ENCODE measurements at places on chromosomes 2 and 18. TPM values are rescaled to one million over a fixed set of nuclear protein-coding genes. Genes with fewer than 3 reads are reported as not detected.

CPS1 gene
- 6.6 TPM for total RNA-seq

TTC21B gene
- 68.3 TPM for total RNA-seq

CNDP1 gene
- 0.16 TPM for total RNA-seq

G6PC2 gene
- not detected for total RNA-seq

DSG4 gene
- total RNA-seq, result not detected

ITM2C gene
- 112 TPM for total RNA-seq

KIF3C gene
- total RNA-seq, result 94.2 TPM

TUBA4B gene
- total RNA-seq, result not detected

DNA sequence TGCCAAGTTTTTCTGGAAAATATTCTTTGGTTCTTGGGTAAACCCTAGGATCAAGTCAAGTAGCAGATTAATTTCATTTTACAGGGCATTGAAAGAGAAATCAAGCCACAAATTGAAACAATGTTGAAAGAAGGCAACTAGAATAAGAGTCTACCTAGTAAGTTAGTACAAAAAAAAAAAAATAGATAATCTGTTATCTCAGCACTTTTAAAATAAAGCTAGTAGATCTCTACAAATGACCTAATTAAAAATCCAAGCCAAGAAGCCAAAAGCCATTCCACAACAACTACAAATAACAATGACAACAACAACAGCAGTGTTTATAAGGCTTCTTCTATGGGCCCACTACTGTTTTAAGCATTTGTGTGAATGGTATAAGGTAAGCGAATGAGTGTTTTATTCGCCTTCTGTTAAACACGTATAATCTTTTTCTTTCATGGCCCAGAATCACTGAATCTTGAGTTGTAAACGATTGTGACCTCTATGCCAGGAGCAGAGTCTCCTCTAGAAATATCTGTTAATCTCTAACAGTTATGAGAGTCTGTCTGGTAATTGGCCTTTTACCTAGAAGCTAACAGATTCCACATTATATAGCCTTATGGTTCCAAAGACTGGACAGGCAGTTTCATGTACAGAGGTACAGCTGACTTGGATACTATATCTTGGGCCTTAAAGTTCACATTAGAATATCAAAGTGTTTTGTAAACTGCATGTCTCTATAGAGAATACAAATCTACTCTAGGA, 28.6 kb upstream of the CUL3 start:
- DNase-seq, result no peak

GRCh38 chr2:69652206-69652605, 8.7 kb upstream of the AAK1 start:
- DNase-seq, result no peak

DNA sequence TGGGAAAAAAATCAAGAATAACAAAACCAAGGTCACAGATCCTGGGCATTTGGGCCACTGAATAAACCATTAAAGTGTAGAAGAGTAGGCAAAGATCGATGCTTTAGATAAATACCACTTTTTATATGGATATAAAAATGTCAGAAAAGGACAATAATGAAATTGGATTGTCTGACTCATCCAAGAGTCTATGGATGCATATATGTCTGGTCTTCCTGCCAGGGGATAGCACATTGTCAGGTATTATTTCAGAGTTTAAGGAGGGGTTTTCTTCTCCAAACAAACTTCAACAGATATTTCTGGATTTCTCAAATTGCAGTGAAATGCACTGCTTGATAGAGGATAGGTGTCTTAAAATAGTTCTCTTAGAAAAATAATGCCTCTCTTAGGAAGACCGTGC, 466.7 kb downstream of the THSD7B start:
- no peak for DNase-seq

DNA sequence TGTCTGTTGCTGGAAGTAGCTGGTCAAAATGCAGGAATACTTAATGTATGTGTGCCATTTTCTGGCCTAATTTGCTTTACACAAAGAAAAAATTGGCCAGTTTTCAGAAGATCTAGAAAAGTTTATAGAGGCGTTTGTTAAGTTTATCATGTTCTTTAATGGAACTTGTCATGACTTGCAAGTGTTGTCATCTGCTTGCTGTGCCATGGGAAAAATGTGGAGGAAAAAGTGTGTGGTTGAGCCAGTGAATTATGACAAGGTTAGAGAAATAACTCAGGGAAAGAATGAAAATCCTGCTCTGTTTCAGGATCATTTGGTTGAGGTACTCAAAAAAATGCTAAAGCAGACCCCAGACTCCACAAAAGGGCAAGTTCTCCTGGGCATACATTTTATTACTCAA, 301.6 kb upstream of the CDH2 start:
- no peak for DNase-seq

DNA sequence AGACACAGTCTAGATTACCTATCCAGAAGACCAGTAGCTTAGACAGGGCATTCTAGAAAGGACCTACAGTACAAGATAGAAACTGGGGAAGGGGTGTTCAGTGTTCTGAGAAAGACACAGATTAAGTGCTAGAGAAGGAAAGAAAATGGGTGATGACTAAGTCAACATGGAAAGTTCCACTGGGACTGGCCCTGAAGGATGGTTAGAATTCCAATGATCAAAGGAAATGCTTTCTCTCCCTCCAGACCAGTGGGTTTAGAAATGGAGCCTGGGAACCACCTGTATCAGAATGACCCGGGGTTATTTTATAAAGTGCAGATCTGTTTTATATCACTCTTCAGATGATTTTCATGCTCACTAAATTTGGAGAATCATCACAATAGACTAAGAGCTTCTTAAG, 5.8 kb upstream of the COLEC12 start:
- DNase-seq, result no peak

DNA sequence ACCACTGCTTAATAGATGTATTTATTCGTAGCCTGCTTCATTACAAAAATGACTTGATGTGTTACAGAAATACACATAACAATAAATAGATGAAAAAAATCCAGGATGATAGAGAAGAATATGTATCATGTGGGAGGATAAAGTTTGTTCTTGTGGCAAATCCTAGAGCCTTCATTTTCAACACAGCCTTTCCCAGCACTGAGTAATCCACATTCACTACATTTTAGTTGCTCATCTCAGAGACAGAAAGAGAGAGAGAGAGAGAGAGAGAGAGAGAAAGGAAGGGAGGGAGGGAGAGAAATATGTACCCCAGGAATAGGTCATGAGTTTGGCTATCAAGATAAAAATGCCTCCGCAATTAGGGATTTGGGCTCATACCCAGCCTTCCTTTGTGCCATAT, 144.3 kb downstream of the RBMS1 start:
- no peak for DNase-seq

DNA sequence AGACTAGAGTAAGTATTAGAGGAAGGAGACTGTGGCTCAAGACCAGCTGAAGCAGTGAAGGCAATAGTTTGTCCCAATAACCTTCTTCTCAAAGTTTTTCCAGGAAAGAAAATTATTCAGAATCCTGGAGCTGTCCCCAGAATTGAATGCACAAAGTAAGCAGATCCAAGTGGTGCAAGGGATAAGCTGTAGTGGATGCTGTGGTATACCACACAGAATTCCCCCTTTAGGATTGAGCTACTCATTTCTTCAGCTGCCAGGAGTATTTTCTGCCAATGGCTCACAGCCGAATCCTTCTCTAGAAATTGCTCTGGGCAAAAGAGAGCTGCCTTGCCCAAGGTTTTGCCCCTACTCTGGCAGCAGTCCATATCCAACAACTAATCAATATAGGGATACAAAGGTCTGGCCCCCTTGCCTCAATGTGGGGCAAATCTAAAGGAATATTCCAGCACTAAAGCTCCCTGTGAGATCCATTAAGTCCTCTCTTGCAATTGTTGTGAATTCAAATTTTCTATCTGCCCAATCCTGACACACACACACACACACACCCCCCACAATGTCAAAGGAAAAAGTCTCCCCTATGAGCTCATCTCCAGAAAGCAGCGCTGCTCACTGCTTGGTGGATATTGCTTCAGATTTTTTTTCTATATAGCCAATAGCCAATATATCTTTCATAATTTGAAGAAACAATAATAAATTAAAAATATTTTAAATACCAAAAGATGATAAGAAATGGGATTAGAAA, 18.4 kb upstream of the TCF7L1 start:
- no peak for DNase-seq

All from occipital lobe (tissue), 3 donors.